Endodermal cell (in vitro differentiated cells): ENCODE measurements at places on chromosomes 2 and 18. TPM values are rescaled to one million over a fixed set of nuclear protein-coding genes. Genes with fewer than 3 reads are reported as not detected.

DNA sequence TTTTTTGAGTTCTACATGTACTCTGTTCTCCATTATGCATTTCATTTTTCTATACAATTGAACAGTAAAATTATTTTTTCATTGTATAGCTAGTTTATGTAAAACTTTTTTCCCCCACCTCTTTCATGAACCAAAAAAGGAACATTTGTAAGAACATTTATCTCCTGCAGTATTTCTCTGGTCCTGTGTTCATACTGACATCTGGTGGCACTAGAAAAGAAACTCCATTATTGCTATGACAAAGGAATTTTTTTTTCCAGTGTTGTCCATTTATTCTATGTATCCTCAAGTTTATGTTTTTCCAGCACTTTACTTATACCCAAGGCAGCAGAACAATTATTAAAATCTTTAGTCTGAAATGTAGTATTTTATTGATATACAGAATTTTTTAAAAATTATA is 27.4 kb upstream of the CHAC2 start:
- no peak for DNase-seq

DNA sequence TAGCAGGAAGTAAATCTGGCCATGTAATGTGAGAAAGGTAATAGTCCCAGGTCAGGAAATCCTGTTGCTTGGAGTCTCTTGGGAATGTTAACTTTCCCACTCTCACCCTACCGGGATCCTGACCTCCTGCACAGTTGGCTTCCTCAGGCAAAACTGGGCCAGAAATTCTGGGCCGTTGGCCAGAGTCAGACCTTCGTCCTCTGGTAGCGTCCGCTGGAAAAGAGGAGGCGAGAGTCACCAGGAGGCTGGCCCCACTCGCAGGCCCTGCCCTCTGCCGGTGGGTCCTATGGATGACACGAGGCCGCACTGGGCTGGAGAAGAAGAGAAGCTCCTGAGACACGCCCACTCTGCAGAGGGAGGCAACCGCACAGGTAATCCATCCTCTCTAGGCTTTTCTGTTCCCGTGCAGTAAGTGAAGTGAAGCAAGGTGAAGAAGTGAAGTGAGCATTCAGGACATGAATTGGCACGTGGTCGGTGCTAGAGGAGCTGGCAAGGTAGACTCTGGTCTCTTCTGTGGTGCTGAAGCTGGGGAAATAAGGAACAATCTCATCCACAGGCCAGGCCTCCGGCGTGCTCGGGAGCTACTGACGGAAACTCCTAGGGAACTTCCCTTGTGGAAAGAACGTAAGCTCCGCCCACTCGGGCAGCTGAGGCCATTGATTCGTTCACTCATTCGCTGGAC is 182.7 kb upstream of the GLI2 start:
- peak; percentile 98 for DNase-seq

DNA sequence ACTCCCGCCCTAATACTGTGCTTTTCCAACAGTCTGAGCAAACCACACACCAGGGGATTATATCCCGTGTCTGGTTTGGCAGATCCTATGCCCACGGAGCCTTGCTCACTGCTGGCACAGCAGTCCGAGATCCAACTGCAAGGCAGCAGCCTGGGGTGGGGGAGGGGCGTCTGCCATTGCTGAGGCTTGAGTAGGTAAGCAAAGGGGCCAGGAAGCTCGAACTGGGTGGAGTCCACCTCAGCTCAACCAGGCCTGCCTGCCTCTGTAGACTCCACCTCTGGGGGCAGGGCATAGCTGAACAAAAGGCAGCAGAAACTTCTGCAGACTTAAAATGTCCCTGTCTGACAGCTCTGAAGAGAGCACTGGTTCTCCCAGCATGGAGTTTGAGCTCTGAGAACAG is 44.2 kb downstream of the LNPK start:
- DNase-seq = peak; percentile 54

MDH1B gene
- total RNA-seq = 1.6 and 2.9 TPM in 2 replicates

DNA sequence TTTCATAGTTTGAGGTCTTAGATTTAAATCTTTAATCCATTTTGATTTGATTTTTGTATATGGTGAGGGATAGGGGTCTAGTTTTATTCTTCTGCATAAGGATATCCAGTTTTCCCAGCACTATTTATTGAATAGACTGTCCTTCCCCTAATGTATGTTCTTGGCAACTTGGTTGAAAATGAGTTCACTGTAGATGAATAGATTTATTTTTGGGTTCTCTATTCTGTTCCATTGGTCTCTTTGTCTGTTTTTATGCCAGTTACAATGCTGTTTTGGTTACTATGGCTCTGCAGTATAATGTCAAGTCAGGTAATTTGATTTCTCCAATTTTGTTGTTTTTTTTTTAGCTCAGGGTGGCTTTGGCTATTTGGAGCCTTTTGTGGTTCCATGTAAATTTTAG is 5.9 kb downstream of the FAM171B start:
- no peak for DNase-seq

DNA sequence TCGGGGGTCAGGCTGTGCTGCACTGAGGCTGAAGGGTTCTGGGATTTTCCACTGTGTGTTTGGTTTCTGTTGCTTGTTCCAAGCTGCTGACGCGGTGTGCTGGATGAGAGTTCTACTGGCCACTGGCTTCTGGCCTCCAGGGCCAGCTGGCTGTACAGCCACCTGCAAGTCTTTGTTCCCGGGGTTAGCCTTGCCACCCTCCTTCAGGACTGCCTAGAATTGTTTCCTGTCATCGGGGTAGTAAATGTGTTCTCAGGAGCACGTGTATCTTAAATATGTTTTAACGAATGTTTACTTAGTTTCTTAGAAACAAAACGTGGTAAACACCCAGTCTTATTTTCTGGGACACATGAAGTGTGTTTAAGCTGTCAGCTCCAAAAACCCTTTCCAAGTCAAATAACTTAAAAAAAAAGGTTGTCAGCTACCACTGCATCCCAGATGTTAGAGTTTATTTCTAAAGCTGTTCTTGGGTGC is 231.2 kb downstream of the AGAP1 start:
- no peak for DNase-seq

DNA sequence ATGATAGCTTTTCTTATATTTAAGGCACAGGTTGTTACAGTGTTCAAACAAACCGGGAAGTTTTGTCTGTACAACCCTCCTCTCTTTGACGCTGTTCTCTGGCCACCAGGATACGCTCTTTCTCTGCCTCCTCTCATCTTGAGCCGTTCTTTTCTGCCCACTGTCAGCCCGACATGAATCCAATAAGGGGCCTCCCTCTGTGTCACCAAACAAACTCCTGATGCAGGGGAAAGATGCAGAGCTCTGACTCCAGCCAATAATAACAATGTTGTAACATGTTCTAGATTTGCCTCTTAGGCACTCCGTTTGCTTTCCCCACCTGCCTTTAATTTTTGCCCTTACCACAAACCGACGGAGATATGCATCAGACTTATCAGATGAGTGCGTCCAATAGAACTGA is 449.3 kb downstream of the SLC4A3 start:
- peak; percentile 69 for DNase-seq

SIGLEC15 gene
- not detected in 3 replicates for total RNA-seq

SERPINB4 gene
- total RNA-seq = 0.24 and 0.54 TPM in 2 replicates

DNA sequence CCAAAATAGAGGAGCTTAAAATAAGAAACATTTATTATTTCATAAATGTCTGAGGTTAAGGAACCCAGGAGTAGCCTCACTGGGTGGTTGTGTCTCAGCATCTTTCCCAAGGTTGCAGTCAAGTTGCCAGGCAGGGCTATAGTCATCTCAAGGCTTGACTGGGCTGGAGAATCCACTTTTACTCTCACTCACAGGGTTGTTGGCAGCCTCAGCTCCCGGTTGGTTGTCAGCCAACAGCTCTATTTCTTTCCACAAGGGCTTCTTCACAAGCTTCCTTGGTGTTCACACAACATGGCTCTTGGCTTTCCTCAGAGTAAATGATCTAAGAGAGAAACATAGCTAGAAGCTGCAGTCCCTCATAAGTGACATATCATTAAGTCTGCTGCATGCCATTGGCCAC is 55.6 kb upstream of the TEX51 start:
- DNase-seq = no peak
